ENCODE measurements at places on chromosomes 11 and 22.
A peak's percentile ranks its signal among the peaks of the same experiment; 100 is the strongest.

GRCh38 chr11:45860348-45860747, 13.1 kb downstream of the CRY2 start:
- DNase-seq, result no peak

DNA sequence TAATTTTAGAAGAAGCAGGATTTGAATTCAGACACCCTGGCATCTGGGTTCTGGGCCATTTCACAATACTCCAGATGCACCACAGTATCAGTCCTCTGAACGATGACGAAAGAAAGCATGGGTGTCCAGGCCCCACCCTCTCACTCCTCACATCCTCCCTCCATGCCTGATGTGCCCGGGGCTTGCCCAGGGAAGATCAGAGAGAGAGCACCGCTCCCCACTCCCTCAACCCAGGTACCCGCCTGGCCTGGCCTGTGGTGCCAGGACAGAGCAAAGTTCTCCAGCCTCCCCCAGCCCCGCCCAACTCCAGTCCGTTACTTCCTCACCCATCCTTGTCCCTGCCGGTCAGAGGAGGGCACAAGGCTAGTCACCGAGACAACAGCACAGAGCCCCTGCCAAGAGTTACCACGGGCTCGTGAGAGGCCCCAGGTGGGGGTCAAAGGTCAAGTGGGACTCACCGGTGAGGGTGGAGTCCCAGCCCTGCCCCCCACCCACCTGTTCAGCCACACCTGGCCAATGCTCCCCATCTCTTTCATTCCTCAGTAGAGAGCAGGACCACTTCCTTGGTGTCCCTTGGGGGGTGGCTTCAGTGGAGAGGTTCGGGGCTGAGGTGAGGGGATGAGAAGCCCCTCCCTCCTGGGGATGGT, 8.1 kb downstream of the BCL9L start:
- no peak for DNase-seq

DNA sequence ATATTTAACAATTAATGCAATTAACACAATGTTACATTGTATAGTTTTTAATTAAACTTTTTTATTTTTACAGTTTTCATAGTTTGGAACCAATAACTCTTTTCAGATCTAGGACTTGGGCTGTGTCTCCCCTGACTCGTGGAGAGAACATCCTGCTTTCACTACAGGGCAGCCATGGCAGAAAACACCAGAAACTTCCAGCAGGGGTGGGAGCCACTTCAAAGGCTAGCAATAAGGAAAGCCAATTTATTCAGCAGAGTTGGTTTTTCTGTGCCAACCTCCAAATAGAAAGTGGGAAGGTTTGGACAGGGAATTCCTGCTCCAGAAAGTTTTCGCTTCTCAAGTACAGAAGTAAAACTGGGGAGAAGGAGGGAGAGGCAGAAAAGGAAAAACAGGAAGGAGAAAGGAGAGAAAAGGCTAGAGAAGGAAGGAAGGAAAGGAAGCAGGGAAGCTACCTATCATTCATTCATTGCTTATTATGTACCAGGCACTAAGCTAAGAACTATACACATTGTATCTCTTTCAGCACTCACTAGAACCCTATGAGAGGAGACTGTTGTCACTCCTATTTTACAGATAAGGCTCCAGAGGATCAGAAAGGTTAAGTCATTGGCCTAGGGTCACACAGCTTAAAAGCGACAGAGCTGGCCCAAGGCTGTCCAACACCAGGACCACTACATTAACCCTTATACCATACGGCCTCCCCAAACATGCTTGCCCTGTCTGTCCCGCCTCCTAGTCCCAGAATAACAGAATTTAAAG, 54.8 kb upstream of the CREB3L1 start:
- no peak for DNase-seq

DNA sequence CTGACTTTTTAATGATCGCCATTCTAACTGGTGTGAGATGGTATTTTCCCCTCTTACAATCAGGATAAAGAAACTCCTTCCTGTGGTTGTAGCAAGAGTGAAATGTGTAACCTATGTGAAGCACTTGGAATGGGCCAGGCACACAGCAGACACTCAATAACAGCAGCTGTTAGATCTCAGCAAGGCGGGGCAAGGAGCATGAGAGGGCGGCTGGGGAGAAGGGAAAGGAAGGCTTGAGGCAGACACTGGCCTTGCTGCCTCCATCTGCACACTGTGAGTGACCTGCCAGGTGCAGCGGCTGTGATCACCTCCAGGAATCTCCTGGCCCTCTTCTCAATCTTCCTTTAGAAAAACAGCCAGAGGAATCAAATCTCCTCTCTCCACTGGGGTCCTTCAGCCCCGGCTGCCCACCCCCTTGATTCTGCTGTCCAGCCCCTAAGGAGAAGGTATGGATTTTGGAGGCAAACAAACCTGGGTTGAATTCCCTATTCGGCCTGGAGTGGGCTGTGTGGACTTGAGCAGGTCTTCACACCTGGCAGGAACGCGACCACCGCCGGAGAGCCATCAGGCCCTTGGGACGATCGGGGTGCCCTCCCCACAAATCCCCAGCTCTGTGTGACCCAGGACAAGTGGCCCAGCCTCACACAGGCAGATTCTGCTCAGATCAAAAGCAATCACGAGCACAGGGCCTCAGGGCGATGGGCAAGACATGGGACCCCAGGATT, 49.0 kb downstream of the RPUSD4 start:
- no peak for DNase-seq

GRCh38 chr22:50218153-50218995, 17.6 kb downstream of the SELENOO start:
- DNase-seq, result no peak

GRCh38 chr11:66720223-66720898, 8.7 kb downstream of the SPTBN2 start:
- DNase-seq, result peak; percentile 73

DNA sequence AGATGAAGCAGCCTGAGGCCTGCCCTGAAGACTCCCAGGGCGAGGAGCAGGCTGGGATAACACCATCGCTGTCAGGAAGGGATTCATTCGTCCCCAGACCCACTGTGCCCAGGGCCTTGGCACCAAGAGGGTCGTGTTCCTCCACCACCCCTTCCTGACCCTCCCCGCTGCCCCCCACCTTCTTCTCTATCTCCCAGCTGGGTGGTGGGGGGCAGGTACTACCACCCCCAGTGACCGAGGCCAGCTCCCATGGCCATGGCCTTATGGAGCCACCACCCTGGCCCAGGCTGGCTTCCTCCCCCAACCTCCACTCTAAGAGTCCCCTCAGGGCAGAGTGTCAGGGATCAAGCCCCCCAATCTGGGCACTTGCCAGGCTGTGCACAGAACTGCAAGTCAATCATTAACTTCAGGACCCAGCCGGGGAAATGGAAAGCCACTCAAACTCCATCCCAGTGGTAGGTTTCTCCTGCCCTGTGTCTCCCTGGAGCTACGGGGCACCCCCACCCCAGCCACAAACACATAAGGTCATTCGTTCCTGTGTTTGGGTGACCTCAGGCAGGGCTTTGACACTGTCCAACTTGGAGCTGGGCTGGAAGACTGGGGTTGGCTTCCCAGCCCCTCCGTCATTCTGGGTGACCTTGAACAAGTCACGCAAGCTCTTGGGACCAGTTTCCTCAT, 33.3 kb upstream of the WNT11 start:
- DNase-seq, result no peak

DNA sequence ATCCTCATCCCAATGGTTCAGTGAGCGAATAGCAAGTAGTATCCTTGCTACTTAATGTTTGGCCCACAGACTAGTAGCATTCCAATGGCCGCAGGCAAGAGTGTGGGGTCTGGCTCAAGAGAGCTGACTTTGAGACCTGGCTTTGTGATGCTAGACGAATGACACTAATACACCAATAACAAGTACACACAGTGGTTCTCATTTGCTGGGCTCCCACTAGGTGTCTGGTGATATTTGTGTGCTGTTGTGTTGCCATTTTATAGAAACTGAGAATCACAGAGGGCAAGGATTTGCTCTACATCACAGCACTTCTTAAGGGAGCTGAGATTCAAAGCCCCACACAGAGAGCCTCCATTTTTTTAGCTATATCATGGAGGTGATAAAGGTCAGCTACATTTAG, 351.2 kb downstream of the TENM4 start:
- no peak for DNase-seq

GRCh38 chr11:34387653-34388052, 29.8 kb upstream of the ABTB2 start:
- no peak for DNase-seq

GRCh38 chr11:117502015-117502778, 174.5 kb downstream of the CEP164 start:
- DNase-seq, result no peak

DNA sequence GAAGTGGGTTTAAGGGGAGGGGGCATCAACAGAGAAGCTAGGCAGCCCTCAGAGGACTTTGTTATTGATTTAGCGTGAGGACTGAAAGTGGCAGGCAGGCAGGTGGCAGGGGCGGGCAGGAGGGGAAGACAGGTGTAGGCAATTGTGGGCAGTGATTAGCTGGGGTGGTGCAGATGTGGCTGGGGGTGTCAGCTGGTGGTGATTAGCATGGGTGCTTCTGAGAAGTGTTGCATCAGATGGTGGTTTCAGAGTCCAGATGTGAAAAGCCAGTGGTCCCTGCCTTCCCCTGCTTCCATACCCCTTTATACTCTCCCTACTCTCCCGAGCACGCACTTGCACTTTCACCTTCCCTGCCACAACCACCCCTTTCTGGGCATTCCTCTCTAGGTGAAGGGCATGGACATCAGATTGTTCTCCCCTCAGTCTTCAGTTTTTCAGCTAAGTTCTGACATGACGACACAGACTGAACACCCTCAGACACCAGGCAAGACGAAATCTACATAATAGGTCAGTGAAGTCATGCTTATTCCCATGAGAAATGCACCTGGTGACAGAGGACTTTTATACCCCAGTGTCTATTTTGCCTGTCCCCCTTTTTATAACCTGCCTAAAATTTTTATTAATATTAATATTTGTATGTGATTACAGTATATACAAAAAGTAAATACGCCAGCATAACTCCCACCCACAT, 435.7 kb upstream of the CADM1 start:
- DNase-seq, result no peak

GRCh38 chr11:44633641-44634040, 68.2 kb downstream of the CD82 start:
- DNase-seq, result no peak

DNA sequence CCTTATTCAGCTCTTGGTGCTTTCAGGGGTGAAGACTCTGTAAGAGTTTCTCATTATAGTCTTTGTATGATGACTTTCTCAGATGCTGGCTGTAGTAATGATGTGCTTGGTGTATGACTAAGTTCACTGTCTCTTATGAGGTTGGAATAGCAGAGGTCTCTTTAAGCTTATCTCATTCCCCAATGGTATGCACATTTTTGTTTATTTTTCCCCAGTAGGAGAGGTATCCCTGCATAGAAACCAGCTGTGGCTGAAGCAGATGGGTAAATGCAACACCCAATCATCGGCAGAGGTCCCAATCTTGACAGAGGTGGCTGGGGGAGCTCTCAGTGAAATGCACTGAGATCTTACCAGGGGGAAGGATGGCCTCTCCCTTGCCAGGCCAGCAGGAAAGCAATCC, 34.6 kb downstream of the BBOX1 start:
- DNase-seq, result no peak
